ENCODE measurements at places on chromosomes 3 and 15.

DNA sequence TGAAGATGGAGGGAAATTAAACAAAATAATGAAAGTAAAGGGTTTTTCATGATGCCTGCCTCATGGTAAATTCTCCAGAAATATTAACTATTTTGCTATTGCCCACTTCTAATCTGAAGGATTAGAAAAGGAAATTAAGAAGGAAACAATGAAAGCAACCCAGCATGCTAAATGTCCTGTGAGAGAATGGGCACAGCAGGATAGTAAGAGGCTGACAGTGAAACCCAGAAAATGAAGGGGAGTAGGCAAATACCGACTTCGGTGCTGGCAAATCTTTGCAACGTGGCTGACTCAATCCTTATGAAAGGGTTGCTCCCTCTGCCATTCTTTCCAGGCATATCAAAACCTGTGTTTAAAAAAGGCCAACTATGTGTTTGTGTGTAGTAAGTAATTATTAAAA, 147.5 kb upstream of the SYNPR start:
- no peak for DNase-seq
- H3K4me3 ChIP-seq = no peak overlapping the region
- H3K4me1 ChIP-seq = no peaks in the 10 kb centered on the region
- H3K27me3 ChIP-seq = no peaks in the 10 kb centered on the region
- no peak overlapping the region for H3K27ac ChIP-seq
- no peaks in the 10 kb centered on the region for H3K36me3 ChIP-seq

- no peaks in the 10 kb centered on the region for H3K27me3 ChIP-seq
- DNase-seq = no peak
- H3K4me1 ChIP-seq = peaks cover 2% of the 10 kb centered on the region
Measured at GRCh38 chr15:28912422-28912821, 26.6 kb downstream of the APBA2 start.

DNA sequence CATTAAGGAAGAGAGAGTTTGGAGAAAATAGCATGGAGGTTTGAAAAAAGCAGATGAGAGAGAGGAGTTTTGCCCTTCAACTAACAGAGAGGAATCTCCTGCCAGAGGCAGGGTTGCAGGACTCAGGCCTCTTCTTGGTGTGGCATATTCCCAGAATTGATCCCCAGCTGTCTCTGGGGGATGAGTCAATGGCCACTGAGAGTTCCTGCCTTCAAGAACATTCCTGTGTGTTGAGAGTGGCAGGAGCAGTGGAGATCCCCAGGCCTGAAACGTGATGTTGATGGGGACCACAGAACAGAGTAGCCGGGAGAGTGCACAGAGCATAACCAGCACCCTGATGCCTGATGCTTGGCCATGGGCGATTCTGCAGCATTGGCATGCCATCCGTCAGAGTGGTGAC, 348.4 kb upstream of the THBS1 start:
- no peak for DNase-seq
- H3K27ac ChIP-seq = peak overlapping the region; percentile 74
- H3K4me3 ChIP-seq = no peak overlapping the region
- no peaks in the 10 kb centered on the region for H3K27me3 ChIP-seq
- H3K4me1 ChIP-seq = peaks cover 44% of the 10 kb centered on the region

GRCh38 chr3:16059081-16059537, 115.4 kb upstream of the GALNT15 start:
- H3K4me1 ChIP-seq = peaks cover 69% of the 10 kb centered on the region
- H3K36me3 ChIP-seq = no peaks in the 10 kb centered on the region
- peak overlapping the region; percentile 96 for H3K27ac ChIP-seq
- no peak overlapping the region for H3K4me3 ChIP-seq

DNA sequence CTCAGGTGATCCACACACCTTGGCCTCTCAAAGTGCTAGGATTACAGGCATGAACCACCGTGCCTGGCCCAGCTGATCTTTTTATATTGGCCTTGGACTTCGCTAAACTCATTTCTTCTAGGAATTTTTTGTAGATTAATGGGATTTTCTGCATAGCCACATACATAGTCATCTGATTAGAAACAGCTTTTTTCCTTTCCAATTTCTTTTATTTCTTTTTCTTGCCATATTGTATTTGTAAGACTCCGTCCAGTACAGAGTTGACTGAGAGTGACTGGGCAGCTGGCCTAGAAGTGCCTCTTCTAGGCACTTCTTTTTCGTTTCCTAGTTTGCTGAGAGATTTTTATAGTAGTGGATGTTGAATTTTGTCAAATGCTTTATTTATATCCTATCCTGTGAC, 37.4 kb downstream of the ARIH1 start:
- no peak overlapping the region for H3K4me3 ChIP-seq
- peaks cover 4% of the 10 kb centered on the region for H3K36me3 ChIP-seq
- DNase-seq = no peak
- H3K27ac ChIP-seq = no peak overlapping the region
- H3K27me3 ChIP-seq = no peaks in the 10 kb centered on the region

DNA sequence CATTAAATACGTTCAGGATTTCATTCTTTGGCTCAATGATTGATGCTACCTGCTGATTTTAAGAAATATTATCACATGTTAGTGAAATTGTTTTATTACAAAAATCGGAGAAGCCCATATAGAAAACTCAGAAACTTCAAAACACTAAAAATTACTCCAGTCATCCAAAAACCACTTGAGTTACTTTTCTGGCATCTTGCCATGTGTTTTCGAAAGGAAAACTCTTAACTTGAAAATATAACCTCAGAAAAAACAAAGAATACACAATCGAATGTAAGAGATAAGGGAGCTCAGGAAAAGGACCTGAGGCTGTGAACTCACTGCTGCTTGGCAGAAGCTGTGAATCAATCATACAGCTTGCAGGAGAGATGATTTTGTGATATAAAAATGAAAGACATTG, 151.3 kb upstream of the SLITRK3 start:
- H3K36me3 ChIP-seq = no peaks in the 10 kb centered on the region
- H3K4me3 ChIP-seq = no peak overlapping the region
- no peak overlapping the region for H3K27ac ChIP-seq
- H3K4me1 ChIP-seq = no peaks in the 10 kb centered on the region

DNA sequence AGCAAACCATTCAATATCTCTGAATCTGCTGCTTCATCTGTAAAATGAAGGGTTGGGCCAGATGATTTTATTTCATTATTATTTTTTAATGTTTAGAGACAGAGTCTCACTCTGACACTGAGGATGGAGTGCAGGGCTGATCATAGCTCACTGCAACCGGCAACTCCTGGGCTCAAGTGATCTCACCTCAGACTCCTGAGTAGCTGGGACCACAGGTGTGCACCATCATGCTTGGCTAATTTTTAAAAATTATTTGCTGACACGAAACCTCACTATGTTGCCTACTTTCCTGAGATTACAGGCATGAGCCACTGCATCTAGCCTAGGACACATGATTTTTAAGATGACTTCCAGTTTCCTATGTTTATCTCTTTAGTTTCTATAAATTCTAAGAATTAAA, 105.8 kb downstream of the P3H2 start:
- peaks cover 87% of the 10 kb centered on the region for H3K4me1 ChIP-seq
- H3K27me3 ChIP-seq = no peaks in the 10 kb centered on the region
- H3K36me3 ChIP-seq = peaks cover 4% of the 10 kb centered on the region
- H3K27ac ChIP-seq = peak overlapping the region; percentile 58
- DNase-seq = no peak

GRCh38 chr3:27666708-27667107, 55.4 kb downstream of the EOMES start:
- H3K4me1 ChIP-seq = peaks cover 9% of the 10 kb centered on the region
- peak; percentile 92 for DNase-seq
- peak overlapping the region; percentile 80 for H3K27ac ChIP-seq
- H3K36me3 ChIP-seq = no peaks in the 10 kb centered on the region

DNA sequence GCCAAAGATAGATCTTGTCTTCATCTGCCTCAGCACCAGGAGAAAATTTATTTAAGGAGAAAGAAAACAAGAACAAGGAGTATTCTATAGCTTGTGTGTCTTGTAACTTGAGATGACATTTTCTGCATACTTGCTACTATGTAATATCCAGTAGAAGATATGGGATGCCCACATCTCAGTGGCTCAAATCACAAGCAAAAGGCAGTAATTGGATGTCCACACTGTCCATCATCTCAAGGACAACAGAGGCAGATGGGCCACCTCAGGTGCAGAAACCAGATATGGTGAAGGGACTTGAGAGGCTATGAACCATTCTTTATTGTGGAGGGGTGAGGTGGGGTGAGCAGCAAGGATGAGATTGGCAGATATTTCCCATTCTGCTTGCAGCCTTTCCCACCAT, 309.0 kb downstream of the GBE1 start:
- H3K27me3 ChIP-seq = no peaks in the 10 kb centered on the region
- H3K4me1 ChIP-seq = peaks cover 48% of the 10 kb centered on the region
- no peaks in the 10 kb centered on the region for H3K36me3 ChIP-seq
- no peak overlapping the region for H3K4me3 ChIP-seq

GRCh38 chr15:62244762-62245161, 79.7 kb upstream of the C2CD4B start:
- peaks cover 24% of the 10 kb centered on the region for H3K27me3 ChIP-seq
- no peak overlapping the region for H3K4me3 ChIP-seq
- no peak overlapping the region for H3K27ac ChIP-seq
- H3K4me1 ChIP-seq = no peaks in the 10 kb centered on the region
- no peak for DNase-seq
- H3K36me3 ChIP-seq = no peaks in the 10 kb centered on the region

- no peaks in the 10 kb centered on the region for H3K27me3 ChIP-seq
- no peaks in the 10 kb centered on the region for H3K36me3 ChIP-seq
- no peak overlapping the region for H3K4me3 ChIP-seq
- DNase-seq = no peak
- H3K27ac ChIP-seq = no peak overlapping the region
- no peaks in the 10 kb centered on the region for H3K4me1 ChIP-seq
Measured at GRCh38 chr3:187855131-187855530, 109.9 kb upstream of the BCL6 start.

DNA sequence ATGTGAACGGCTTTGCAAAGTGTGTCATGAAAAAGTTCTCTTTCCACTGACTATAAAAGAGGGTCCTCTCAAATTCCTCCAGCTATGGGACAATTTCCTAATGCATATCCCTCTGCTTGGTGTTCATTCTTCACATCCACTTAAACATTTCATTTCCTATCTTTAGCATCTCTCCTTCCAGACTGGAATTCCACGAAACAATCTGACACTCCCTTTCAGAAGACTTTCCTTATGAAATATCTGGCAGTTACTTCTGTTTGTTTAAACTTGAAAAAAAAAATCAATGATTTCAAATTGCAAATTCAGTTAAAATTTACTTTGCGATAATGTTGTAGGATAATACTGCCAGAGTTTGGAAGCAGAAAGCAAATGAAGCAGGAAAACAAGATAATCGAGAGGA, 105.8 kb upstream of the SELENOK start:
- H3K4me3 ChIP-seq = no peak overlapping the region
- no peak overlapping the region for H3K27ac ChIP-seq
- H3K4me1 ChIP-seq = no peaks in the 10 kb centered on the region
- no peaks in the 10 kb centered on the region for H3K36me3 ChIP-seq
- no peaks in the 10 kb centered on the region for H3K27me3 ChIP-seq
- no peak for DNase-seq
